ENCODE measurements at places on chromosomes 3 and 15.

GRCh38 chr3:30668051-30668609 lies 61.7 kb downstream of the TGFBR2 start:
- DNase-seq: no peak

GRCh38 chr3:186057594-186057993 lies 51.3 kb downstream of the ETV5 start:
- DNase-seq: no peak

DNA sequence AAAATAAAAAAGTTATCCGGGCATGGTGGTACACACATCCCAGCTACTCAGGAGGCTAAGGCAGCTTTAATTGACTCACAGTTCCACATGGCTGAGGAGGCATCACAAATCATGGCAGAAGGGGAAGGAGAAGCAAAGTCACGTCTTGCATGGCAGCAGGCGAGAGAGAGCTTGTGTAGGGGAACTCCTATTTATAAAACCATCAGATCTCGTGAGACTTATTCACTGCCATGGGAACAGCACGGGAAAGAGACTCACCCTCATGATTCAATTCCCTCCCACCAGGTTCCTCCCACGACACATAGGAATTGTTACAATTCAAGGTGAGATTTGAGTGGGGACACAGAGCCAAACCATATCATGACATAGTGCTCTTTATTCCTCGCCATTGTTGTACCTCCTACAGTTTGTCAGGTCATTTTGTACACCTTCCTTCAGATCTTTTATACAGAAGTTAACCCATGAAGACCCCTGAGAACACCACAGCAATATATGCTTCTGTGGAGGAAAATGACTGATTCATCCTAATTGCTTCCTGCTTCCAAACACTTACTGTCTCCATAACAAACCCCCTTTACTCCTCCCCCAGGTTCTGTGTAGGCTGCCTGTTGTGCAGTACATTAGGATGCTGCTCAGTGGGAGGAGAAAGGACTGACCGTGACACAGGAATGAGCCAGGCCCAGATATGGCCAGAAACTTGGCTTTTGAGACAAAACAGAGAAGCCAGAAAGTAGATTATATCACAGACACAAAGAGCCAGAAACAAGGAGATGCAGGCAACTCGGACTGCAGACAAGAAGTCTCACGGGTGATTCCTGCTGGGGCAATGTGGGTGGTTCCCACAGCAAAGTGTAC lies 67.9 kb upstream of the HEG1 start:
- DNase-seq: no peak

DNA sequence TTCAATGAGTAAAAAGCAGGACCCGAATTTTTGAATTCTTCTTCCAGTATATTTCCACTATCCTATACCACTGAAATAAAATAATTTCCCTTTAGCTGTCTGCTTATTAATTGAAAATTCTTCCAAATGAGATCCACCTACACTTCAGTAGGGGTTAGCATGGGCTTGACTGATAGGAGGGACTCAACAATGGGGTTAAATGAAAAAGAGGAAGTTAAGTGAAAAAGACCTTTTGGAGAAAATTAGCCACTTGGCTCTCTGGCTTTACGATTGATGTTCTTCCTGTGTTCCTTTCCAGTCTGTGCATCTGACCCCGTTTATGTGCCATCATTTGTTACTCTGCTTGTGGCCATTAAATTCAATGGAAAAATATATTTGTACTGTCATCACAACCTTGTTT lies 54.0 kb upstream of the GCNT3 start:
- no peak for DNase-seq

GRCh38 chr3:129962600-129962999 lies 11.9 kb upstream of the TRH start:
- no peak for DNase-seq

DNA sequence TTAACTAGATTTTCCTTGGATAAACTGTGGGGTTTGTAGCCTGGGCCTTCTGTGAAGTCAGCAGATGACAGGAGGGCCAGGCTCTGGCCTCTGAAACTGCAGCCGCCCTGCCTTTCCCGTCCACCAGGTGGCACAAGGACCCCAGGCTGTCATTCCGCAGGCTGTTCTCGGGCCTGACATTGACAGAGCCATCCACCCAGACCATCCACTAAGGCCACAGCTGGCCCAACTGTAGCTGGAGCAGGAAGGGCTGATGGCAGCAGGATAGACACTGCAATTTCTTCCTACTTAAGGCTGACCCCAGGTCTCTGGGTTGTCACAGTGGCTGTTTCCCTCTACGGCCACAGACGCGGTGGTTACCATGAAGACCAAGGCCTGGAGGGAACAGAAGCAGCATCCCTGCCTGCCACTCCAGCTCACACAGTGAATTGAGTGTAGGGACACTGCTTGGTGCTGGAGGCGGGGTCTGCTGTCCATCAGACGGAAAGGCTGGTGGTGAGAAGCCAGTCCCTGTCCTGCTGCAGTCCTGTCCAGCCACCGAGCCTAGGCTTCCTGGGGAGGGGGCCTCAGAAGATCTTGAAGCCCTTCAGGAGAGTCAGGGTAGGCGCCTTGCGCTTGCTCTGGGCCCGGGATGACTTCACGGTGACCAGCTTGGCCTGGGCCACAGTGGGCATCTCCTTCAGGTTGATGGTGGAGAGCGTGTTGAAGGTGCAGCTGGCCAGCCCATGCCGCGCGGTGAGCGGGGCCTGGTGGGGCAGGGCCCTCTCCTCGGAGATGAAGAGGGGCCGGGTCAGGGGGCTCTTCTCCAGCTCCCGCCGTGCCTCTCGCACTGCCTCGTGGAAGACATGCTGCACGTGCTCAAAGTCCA lies 9.4 kb downstream of the SLC51B start:
- no peak for DNase-seq

DNA sequence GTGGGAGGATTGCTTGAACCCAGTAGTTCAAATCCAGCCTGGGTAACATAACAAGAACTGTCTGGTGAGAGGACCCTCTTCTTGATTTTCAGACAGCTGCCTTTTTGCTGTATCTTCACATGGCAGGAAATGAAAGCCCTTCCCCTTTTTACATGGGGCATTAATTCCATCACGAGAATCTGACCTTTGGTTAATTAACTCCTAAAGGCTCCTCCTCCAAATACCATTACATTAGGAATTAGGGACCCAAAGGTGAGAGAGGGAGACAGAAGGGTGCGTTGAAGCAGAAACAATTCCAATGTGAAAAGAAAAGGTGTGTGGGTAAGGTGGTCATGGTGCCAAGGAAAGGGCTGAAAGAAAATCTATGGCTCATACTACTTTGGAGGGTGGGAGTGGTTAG lies 536.2 kb downstream of the MAGI1 start:
- DNase-seq: no peak

DNA sequence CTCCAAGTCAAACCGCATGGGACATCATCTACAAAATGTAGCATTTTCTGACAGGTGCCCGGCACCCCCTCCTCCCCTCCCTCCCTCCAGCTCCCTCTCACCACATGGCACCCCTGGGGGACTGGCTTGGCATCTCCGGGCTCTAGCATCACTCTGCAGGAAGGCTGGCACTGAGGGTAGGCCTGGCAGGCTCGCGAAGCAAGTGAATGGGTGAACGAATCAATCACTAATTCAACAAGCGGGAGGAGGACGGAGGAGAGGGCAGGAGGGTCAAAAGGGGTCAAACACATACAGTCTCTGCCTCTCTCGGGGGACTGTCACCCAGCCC lies 155.7 kb downstream of the NUP210 start:
- DNase-seq: no peak

DNA sequence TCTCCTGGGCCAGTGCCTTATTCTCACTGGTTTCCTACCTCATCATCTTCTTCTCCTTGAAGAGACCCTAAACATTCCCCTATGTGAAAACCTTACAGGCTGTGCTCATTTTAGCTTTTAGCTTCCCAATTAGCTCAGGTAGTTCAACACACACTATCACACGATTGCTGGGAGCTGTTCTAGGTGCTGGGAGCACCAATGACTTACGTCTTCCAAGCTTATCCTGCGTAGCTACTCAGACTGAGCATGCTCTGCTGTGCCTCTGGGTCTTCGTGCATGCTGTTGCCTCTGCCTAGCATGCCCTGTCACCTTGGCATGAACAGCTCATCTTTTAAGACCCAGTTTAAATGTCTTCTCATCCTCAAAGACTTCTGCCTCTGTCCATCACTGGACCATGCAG lies 55.7 kb upstream of the APEH start:
- no peak for DNase-seq

DNA sequence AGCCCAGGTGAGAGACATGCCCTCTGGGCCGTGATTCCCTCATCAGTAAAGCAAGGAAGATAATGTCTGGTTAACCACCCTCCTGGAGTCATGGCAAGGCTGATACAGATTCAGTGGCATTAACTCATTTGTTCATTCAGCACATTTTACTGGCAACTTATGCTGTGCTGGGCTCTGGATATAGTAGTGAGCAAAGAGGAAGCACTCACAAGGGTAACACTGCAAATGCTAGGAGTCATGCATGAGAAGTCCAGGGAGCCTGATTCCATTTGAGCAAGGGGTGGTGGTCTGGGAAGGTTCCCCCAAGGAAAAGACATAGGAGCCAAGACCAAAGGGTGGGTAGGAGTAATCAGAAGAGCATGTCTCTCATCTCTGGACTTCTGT lies 50.2 kb downstream of the SMAD3 start:
- DNase-seq: no peak

DNA sequence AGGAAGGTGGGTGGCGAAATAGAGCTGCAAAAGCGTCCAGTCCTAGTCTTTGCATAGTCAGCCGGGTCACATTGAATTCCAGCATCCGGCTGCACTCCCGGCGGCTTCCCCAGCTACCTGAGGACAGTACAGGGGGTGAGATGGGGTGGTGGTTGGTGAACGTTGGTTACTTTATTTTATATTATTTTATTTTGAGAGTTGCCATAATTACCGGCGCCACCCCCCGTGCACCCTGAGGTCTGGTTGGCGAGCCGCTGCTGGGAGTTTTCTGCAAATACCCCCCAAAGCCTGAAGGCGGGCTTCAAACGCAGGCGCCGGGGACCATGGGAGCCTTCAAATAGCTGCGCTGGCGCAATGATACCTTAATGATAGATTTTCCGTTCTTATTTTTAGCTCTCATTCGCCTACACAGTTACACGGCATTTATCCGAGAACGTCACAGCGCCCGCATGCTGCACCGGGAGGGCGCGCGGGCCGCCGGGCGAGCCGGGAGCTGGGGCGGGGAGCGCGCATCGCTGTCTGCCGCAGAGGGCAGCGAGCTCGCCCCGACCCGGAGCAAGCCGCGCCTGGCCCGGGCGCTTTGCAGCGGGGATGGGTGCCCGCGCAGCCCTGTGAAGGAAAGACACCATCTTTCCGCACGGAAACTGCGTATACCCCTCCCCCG lies 756 bp upstream of the RASGRF1 start:
- DNase-seq: no peak

- no peak for DNase-seq
These were observed 307.7 kb downstream of the ARPP21 start for GRCh38 chr3:35946854-35947515.

DNA sequence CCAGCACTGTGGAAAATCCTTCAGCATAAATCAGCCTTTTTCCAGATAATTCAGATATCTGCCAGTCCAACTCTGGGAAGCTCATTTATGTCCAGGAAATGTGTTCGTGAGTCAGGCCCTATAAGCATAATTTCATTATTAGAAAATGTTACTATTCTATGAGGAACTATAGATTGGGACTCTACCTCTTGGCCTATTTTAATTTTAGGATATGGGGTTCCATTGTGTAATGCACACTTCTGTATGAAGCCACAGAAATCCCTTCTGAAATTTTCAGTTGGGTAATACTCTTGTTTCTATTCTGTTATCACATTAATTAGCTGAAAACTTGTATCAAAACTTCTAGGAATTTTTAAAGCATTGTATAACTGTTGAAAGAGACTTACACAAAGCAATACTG lies 43.9 kb upstream of the IL12A start:
- DNase-seq: no peak

GRCh38 chr3:136387031-136387430 lies 136.9 kb downstream of the PCCB start:
- no peak for DNase-seq
